ENCODE measurements at places on chromosomes 7 and 10. TPM values are rescaled to one million over a fixed set of nuclear protein-coding genes. Genes with fewer than 3 reads are reported as not detected.

DNA sequence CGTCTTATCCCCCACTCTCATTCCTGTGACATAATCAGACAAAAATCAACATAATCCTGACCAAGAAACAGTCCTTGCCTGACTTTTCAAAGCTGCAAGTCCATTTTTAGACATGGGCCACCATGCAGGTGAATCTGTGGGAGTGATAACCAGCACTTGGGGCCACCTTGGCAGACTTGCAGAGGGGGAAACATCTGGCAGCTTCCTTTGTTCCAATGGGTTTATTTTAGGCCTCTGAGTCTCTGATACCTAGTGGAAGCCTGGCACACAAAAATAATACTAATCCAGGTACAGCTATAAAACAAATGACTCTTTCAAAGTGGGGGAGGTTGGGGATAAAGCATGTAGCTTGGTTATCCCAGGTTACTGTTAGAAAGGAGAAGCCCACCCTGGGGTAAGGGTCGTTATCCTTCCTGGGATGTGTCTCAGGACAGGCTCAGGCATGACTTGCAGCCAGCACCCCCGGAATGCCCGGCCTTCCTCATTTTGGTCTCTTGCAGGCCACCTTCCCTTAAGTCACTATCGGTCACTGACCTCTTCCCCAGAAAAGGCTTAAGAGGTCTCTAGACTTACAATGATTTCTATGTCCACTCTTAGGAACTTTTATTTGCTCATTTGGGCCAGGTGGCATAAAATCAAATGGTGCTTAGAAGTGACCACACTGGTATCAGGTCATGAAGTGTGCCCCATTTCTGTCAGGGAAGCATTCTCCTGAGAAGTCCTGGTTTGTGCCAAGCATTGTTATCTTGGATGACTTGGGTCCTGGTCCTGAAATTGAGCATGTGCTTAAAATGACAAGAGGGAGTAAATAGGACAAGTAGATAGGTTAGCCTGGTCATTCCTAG is 37.6 kb downstream of the EEPD1 start:
- no peak for DNase-seq
- H3K27ac ChIP-seq, result no peak overlapping the region
- no peaks in the 10 kb centered on the region for H3K36me3 ChIP-seq
- H3K4me3 ChIP-seq, result no peak overlapping the region

DNA sequence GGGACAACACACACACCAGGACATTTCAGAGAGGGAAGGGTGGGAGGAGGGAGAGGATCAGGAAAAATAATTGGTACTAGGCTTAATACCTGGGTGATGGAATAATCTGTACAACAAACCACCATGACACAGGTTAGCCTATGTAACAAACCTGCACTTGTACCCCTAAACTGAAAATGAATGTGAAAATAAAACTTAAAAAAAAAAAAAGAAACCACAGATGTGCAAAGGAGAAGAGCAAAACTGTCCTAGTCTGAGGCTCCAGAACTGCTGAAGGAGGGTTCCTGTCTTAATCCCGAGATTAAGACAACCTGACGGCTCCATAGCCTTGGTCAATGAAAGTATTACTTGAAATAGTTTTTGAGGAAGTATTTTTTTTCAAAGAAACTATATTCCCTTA is 423.0 kb downstream of the NEBL start:
- no peak overlapping the region for H3K4me3 ChIP-seq
- H3K27me3 ChIP-seq, result no peaks in the 10 kb centered on the region
- H3K4me1 ChIP-seq, result no peaks in the 10 kb centered on the region

GRCh38 chr10:124799211-124799610 is 2.4 kb upstream of the ABRAXAS2 start:
- H3K27ac ChIP-seq, result no peak overlapping the region
- no peaks in the 10 kb centered on the region for H3K4me1 ChIP-seq
- H3K4me3 ChIP-seq, result no peak overlapping the region
- no peak for DNase-seq

DNA sequence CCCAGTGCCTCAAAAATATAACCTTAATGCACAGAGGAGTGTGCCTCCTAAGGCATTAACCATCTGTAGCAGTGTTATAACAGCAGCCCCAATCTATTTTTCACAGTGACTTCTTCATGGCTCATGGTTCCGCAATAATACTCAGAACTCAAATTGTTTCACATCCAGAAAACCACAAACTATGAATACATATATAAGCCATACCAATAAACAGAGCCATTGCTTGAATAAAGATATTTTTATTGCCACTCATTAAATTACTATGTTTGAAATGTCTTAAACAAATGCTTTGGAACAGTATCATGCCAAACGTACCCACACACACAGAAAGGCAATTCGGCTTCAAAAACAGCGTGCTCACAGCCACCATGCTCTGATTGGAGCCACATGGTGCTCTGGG is 629.3 kb upstream of the NRP1 start:
- no peaks in the 10 kb centered on the region for H3K36me3 ChIP-seq
- no peak overlapping the region for H3K27ac ChIP-seq
- H3K27me3 ChIP-seq, result no peaks in the 10 kb centered on the region
- DNase-seq, result no peak

- no peak overlapping the region for H3K27ac ChIP-seq
- H3K4me3 ChIP-seq, result no peak overlapping the region
- H3K27me3 ChIP-seq, result no peaks in the 10 kb centered on the region
- H3K4me1 ChIP-seq, result no peaks in the 10 kb centered on the region
These were observed 119.8 kb upstream of the LANCL2 start for GRCh38 chr7:55245271-55245723.

DNA sequence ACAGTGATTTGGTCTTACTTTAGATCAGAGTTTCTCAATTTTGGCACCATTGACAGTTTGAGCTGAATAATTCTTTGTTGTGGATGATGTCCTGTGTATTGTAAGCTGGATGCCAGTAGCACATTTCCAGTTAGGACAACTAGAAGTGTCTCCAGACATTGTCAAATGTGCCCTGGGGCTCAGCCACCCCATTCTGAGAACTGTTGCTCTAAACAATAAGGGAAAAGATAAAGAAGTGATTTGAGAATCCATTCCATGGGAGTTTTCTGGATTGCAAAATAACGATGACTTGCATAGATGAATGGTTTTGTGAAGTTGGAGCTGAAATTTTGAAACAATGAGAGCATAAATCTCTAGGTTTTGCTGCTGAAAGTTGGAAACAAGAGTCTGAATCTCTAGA is 44.6 kb downstream of the NUP205 start:
- H3K4me3 ChIP-seq, result no peak overlapping the region
- DNase-seq, result no peak
- H3K4me1 ChIP-seq, result no peaks in the 10 kb centered on the region
- peaks cover 45% of the 10 kb centered on the region for H3K36me3 ChIP-seq

DNA sequence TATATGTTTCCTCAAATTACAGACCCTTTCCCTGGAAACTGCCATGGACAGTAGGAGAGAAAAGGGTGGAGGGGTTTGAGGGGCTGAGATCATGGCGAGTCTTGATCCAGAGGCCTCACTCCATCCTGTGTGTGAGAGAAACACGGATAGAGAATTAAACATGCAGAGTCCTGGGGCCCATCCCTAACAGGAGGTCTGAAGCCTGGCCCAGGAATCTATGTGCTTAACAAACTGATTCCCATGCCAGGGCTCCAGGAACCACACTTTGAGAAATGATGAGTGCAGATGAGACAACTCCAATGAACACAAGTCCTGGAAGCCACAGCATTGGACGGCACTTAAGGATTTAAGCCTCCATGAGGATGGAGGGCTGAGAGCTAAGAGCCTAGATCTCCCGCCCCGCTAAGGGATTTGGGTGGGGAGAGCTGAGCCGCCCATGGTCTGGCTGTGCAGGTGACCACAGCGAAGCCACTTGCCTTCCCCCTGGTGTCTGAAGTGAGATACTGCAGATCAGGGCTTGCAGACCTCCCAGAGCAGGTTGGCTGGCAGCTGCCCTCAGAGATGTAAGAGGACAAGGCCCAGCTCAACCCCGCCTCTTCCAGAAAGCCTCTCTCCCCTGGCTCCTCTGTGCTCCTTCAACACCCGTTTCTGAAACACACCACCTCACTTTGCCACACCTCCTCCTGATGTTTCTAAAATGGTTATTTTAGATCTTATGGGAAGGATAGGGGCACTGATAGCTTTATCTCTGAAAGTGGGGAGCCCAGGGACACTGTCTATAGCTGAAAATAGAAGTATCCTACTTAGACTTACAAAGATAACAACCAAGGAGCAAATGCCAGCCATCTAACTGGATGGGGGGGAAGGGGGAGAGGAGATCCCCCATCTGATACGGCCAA is 24.8 kb upstream of the EIF5AL1 start:
- peak overlapping the region; percentile 68 for H3K27ac ChIP-seq
- no peak overlapping the region for H3K4me3 ChIP-seq
- no peaks in the 10 kb centered on the region for H3K36me3 ChIP-seq
- H3K4me1 ChIP-seq, result peaks cover 38% of the 10 kb centered on the region

GRCh38 chr10:29647478-29647877 is 12.7 kb upstream of the SVIL start:
- H3K4me3 ChIP-seq, result no peak overlapping the region
- no peak for DNase-seq
- peak overlapping the region; percentile 85 for H3K27ac ChIP-seq
- no peaks in the 10 kb centered on the region for H3K36me3 ChIP-seq
- H3K27me3 ChIP-seq, result no peaks in the 10 kb centered on the region
- H3K4me1 ChIP-seq, result peaks cover 47% of the 10 kb centered on the region

- H3K4me1 ChIP-seq, result peaks cover 54% of the 10 kb centered on the region
- H3K27ac ChIP-seq, result no peak overlapping the region
- no peaks in the 10 kb centered on the region for H3K36me3 ChIP-seq
- H3K4me3 ChIP-seq, result no peak overlapping the region
- no peaks in the 10 kb centered on the region for H3K27me3 ChIP-seq
These were observed 26.6 kb downstream of the CHST3 start for GRCh38 chr10:71990706-71991269.

DNA sequence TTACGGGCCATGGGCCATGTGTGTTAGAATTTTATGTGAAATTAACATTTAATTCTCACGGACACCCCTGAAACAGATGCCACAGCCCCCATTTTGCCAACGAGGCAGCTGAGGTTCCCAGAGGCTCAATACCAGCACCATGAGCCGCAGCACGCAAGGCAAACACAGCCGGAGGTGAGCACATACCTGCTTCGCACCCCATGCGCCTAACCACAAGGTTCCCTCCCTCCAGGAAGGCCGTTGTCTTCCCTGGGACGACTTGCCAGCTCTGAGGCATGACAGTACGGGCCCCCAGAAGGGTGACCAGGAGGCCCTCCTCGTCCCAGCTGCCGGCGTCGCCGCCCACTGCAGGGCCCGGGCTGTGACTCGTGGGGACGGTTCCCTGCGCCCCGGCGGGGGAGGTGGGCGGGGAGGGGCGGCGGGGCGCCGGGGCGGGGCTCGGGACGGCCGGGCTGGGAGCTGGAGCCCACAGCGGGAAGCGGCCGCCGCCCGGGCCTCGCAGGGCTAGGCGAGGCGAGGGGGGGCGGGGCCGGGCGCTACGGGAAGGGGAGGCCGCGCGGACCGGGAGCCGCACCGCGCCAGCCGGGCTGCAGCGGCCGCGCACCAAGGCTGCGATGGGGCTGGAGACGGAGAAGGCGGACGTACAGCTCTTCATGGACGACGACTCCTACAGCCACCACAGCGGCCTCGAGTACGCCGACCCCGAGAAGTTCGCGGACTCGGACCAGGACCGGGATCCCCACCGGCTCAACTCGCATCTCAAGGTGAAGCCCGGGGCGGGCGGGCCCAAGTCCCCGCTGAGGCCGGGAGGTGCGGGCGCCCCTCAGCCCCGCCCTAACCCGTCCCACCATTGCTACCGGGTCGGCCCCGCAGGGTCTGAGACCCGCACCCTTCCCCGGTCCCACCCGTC is at the start of gene CAV2:
TSS of gene CAV2 (plus strand) at position 571 of the 910 bp plus-strand sequence. CDS start at position 615, 44 bp downstream.
- peak within 1 kb of the TSS; percentile 98 for H3K27ac ChIP-seq
- H3K27me3 ChIP-seq, result no peaks in the 10 kb centered on the region
- peak; percentile 72 for DNase-seq
- H3K36me3 ChIP-seq, result no peaks in the 10 kb centered on the region

DNA sequence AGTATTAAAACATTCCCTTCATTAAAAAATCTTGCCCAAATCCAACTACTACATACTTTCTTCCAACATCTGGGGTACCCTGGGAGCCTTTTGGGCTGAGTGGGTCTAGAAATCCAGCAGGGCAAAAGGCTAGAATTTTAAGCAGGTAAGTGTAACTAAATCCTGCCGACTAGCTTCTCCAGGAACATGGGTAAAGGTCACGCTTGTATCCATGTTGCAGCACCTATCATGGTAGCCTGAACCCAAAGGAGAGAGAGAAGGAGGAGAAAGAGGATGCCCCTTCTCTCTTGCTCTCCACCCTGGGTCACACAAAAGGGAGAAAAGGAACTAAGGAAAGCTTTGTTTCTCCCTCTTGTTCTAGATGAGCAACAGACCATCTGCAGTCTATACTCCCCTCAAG is 53.3 kb downstream of the ZNF680 start:
- H3K4me1 ChIP-seq, result no peaks in the 10 kb centered on the region
- no peaks in the 10 kb centered on the region for H3K27me3 ChIP-seq
- no peak overlapping the region for H3K4me3 ChIP-seq
- H3K27ac ChIP-seq, result no peak overlapping the region
- DNase-seq, result no peak

- H3K4me3 ChIP-seq, result no peak overlapping the region
- no peaks in the 10 kb centered on the region for H3K27me3 ChIP-seq
- DNase-seq, result peak; percentile 92
- H3K4me1 ChIP-seq, result peaks cover 43% of the 10 kb centered on the region
- H3K27ac ChIP-seq, result peak overlapping the region; percentile 72
These were observed 247.4 kb downstream of the ELMO1 start for GRCh38 chr7:37201003-37201875.

GRCh38 chr7:137476937-137477336 is 133.4 kb upstream of the PTN start:
- no peaks in the 10 kb centered on the region for H3K27me3 ChIP-seq
- no peak overlapping the region for H3K27ac ChIP-seq

GRCh38 chr7:108135446-108136190 is 5.5 kb upstream of the LAMB4 start:
- no peaks in the 10 kb centered on the region for H3K27me3 ChIP-seq
- H3K27ac ChIP-seq, result no peak overlapping the region
- no peak for DNase-seq
- H3K4me3 ChIP-seq, result no peak overlapping the region

- H3K36me3 ChIP-seq, result no peaks in the 10 kb centered on the region
- DNase-seq, result no peak
- H3K4me3 ChIP-seq, result no peak overlapping the region
- no peaks in the 10 kb centered on the region for H3K27me3 ChIP-seq
These were observed 324.4 kb downstream of the KCNMA1 start for GRCh38 chr10:77313066-77313750.

GRCh38 chr7:103912891-103913605 is 76.4 kb downstream of the RELN start:
- no peaks in the 10 kb centered on the region for H3K36me3 ChIP-seq
- H3K27ac ChIP-seq, result no peak overlapping the region

- DNase-seq, result no peak
- no peak overlapping the region for H3K4me3 ChIP-seq
- H3K4me1 ChIP-seq, result no peaks in the 10 kb centered on the region
- H3K36me3 ChIP-seq, result no peaks in the 10 kb centered on the region
- no peak overlapping the region for H3K27ac ChIP-seq
These were observed 28.0 kb downstream of the VPS41 start for GRCh38 chr7:38881015-38881414.

- H3K4me1 ChIP-seq, result peaks cover 4% of the 10 kb centered on the region
- no peak overlapping the region for H3K4me3 ChIP-seq
- H3K36me3 ChIP-seq, result no peaks in the 10 kb centered on the region
- no peak for DNase-seq
- H3K27ac ChIP-seq, result no peak overlapping the region
These were observed 4.9 kb upstream of the KLHL7 start for GRCh38 chr7:23100697-23101096.

Gene HSPA14
- total RNA-seq, result 9.7 TPM

Gene AKR1C4
- not detected for total RNA-seq

Gene ADIRF
- 195 TPM for total RNA-seq

Gene MUC3A
- total RNA-seq, result 0.24 TPM

Gene MARCHF5
- total RNA-seq, result 8.5 TPM

Gene COPG2
- total RNA-seq, result 19.3 TPM

All from right atrium auricular region (tissue), 2 donors.